ENCODE measurements at places on chromosomes 3 and 15. TPM values are rescaled to one million over a fixed set of nuclear protein-coding genes. Genes with fewer than 3 reads are reported as not detected.

The BFSP2 gene
- not detected for total RNA-seq

The C15orf61 gene
- total RNA-seq, result 10.5 TPM

The ITGA11 gene
- not detected for total RNA-seq

The ACAN gene
- total RNA-seq, result not detected

The TRPM1 gene
- not detected for total RNA-seq

The LEKR1 gene
- 1.6 TPM for total RNA-seq

The CPEB1 gene
- total RNA-seq, result 0.82 TPM

GRCh38 chr3:108051005-108051404 is 39.8 kb downstream of the CD47 start:
- H3K36me3 ChIP-seq, result no peaks in the 10 kb centered on the region
- no peaks in the 10 kb centered on the region for H3K27me3 ChIP-seq
- H3K4me3 ChIP-seq, result no peak overlapping the region
- no peak for DNase-seq
- H3K4me1 ChIP-seq, result no peaks in the 10 kb centered on the region

DNA sequence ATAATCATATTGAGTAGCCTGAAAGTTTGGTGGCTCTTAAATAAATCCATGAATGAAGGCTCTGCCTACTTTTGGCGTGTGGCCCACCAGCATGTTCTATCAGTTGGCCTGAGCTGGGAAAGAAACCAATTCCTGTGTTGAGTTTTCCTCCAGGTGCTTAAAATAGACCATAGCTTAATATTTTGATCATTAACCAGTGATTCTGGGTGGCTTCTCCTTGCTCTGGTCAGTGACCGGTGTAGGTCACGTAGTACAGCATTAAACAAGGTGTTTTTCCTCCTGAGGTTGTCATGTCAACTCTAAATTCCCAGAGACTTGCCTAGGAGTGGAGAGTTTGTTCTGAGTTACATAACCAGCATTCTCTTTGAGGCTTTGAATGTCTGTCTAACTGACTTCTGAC is 1.3 kb downstream of the HHLA2 start:
- no peak overlapping the region for H3K27ac ChIP-seq
- DNase-seq, result no peak
- no peaks in the 10 kb centered on the region for H3K36me3 ChIP-seq
- H3K27me3 ChIP-seq, result no peaks in the 10 kb centered on the region

DNA sequence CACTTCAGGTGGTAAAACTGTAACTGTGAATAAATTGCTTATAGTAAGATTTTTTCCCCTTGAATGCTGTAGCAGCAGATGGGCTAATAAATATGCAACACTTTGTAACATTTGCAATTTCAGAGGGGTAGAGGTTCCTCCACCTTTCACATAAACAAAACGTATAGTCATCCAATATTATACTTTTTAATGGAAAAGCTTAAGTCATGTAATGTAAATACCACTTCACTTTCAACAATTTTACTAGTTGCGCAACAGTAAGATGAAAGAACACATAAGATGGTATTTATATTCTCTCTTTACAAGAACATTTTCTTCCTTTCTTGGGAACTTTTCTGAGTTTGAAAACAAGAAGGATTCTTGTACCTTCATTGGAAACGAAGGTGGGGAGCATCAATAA is 56.6 kb upstream of the FAM3D start:
- DNase-seq, result no peak
- peaks cover 23% of the 10 kb centered on the region for H3K4me1 ChIP-seq
- H3K27ac ChIP-seq, result peak overlapping the region; percentile 87
- no peaks in the 10 kb centered on the region for H3K36me3 ChIP-seq
- no peak overlapping the region for H3K4me3 ChIP-seq
- no peaks in the 10 kb centered on the region for H3K27me3 ChIP-seq

DNA sequence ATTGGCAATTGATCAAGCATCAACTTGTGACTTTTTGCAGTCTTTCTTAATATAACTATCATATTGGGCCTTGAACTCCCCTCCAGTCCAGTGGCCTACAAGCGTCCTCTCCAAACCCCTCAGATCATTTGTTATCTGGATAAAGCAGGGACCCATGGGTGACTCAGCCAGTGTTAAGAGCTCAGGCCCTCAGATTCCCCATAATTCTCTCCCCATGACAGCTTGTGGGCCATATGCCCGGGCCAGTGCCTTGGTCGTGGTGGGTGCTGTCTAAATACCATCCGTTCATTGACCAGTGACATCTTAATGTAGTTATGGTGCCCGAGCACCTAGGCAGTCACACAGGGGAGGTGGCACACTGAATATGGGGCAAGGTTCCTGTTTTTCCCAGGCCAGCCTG is 18.1 kb downstream of the MCF2L2 start:
- no peak overlapping the region for H3K4me3 ChIP-seq
- H3K27me3 ChIP-seq, result no peaks in the 10 kb centered on the region
- no peak overlapping the region for H3K27ac ChIP-seq
- H3K4me1 ChIP-seq, result no peaks in the 10 kb centered on the region
- DNase-seq, result no peak

GRCh38 chr3:172163320-172163719 is 123.9 kb downstream of the FNDC3B start:
- DNase-seq, result no peak
- no peaks in the 10 kb centered on the region for H3K36me3 ChIP-seq
- no peaks in the 10 kb centered on the region for H3K27me3 ChIP-seq

All from Caco-2 (cell line).